ENCODE measurements at places on chromosomes 6 and 20.

GRCh38 chr20:63006540-63007359 is at the start of gene BHLHE23:
Gene BHLHE23 (minus strand): TSS chr20:63006964. CDS start chr20:63006774, 190 bp downstream.
- DNase-seq, result peak; percentile 86

- no peak for DNase-seq
These were observed 349.2 kb downstream of the MAFB start for GRCh38 chr20:40339661-40340449.

DNA sequence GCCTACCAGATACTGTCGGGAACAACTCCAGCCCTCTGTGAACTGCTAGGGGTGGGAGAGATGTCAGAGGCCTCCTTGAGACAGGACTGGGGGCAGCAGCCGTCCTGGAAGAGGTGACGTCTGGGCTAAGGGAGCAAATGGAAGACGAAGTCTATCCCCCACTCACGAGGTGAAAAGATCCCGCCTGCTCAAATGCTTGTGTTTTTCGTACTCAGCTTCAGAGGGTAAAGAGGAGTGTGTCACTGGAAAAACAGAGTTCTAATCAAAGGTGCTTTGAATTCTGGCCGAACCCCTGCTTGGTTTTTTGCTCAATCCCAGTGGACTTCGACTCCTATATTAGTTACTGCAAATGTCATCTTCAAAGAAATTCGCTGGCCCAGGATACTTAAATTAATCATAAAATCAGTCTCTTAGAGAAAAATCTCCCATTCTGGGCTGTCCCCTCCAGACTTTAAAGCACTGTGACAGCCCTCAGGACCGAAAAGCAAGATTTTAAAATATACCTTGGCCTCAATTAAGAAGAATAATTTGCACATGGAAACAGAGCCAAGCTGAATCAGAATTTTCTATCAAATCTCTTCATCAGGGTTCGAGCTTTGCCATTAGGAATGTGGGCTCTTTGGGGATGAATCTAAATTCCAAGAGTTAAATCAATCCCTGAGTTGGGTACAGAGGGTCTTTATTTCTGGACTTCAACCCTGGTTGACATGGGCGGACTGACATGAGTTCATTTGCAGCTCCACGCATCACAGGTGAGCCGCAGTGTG is 61.8 kb upstream of the AFDN start:
- no peak for DNase-seq

- DNase-seq, result no peak
These were observed 34.6 kb downstream of the FBXO5 start for GRCh38 chr6:152948150-152948768.

DNA sequence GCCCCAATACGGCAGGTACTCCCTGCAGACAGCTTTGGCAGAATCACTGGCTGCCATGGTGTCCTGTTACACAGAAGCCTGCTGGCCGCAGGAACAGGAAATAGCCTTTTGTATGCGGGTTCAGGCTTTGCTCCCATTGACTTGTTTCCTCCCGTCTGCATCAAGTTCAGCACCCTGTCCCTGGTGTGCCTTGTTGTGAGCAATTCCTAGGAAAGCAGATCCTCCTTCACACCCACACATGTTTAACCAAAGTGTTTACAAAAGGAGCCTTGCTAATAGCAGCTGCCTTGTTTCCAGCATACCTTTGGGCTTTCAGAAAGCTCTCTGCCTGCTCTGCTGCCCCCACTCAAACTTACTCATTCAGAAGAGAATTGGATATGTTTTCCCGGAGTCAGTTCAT is 127.2 kb upstream of the SUPT3H start:
- peak; percentile 79 for DNase-seq

GRCh38 chr6:139641376-139641775 is 266.9 kb upstream of the CITED2 start:
- DNase-seq, result no peak

DNA sequence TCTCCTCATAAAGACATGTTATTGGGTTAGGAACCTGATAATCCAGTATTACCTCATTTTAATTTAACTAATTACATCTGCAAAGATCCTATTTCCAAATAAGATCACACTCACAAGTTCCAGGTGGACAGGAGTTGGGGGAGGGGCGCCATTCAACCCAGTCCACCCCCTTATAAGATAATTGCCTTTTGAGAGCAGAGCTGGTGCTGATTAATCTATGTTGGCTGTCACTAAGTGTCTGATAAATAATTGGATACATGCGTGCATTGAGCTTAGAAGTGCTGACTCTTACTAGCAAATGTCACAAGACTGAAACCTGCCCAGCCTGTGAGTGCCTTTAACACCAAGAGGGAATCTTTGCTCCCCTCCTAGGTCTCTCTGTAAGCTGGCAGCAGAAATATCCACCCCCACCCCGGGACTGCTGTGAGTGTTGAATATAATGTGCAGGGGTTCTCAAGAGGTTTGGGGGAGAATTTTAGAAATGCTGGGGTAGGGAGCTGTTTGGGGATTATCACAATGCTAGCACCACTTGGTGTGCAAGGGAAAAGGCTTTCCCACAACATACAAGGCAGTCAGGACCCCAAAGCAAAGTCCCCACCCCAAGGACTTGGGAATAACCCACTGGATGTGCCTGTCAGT is 87.5 kb downstream of the ANKRD60 start:
- DNase-seq, result no peak

GRCh38 chr6:37717836-37718251 is 20.2 kb upstream of the MDGA1 start:
- DNase-seq, result no peak

DNA sequence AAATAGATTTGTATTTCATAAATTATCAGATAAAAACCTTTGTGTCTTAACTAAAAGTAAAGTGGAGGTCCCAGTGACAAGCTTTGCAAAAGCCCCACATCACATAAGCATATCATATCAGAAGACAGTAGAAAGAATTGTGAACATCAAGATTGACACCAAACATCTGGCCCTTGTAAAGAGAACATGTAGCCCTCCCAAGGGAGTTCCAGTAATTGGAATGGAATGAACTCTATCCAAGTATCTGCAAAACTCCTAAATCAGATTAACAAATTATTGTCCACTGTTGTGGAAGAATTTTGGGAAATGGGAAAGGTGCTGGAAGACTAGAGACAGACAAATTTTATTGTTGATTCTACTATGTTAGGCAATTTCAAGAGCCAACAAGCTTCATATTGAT is 268.8 kb downstream of the KCNQ5 start:
- DNase-seq, result no peak

- DNase-seq, result no peak
These were observed 25.9 kb downstream of the NOL4L start for GRCh38 chr20:32559205-32559752.

DNA sequence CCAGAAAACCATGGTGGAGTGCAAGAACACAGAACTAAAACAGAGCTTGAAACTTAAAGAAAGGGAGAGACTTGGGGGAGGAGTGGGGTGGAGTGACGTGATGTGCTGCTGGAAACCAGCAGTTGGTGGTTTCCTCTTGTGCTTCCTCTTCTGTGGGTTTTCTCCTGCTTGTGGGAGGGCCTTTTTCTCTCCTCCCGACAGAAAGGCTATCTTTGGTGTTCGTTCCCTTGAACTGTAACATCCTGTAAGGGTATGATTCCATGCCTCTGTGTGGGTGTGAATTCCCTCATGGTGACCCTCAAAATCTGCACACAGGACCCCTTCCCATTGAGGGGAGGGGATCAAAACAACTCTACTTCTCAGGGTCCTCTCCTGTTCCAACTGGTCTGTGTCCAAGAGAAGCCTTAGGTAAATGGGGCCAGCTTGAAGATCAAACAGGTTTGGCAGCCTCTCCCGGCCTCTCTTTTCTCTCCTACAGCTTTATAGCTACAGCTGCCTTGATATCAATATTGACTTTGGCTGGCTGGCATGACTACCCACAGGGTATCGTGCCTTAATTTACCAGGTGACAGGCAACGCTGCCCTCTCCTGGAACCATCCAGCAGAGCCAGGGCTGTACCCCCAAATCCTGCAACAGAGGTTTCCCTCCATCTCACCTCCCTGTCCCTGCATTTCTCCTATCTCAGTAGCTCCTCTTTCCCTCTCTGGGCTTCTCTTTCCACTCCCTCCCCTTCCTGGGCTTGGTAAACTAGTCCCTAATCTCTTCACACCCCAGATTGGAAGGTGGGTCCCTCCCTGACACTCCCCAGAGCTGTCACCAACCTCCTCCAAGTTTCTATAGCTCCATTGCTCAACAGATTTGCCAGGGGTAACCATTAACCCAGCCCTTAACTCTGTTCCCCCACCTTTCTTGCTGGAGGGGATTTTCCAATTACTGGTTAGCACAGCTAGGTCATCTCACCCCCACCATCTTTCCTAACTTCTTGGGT is 1.5 kb upstream of the MSH5 start:
- peak; percentile 38 for DNase-seq

DNA sequence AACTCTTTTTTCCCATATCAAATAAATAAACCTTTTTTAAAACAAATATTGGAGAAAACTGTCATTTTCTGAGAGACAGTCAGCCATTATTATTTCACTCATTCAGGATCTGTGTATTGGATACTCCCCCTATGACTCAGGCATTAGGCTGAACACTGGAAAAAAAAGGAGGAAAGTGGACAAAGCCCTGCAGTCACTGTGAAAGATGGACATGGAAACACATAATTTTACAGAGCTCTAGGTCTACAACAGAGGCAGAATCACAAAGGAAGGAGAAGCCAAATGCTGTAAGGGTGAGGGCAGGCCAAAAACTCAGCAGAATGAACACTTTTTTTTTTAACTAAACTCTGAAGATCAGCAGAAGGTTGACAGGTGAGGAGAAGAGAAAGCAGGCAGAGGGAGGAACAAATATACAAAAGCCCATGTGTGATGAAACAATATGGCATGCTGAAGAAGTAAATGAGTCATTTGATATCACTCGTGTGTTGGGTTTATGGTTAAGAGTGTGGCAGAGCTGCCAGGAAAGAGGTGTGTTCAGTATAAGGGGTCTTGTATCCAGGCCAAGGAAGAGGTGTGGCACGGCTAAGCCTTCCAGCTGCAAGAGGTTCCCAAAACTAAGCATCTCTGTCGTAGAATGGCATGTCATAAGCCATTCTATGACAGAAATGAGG is 39.1 kb downstream of the EPB41L2 start:
- no peak for DNase-seq

DNA sequence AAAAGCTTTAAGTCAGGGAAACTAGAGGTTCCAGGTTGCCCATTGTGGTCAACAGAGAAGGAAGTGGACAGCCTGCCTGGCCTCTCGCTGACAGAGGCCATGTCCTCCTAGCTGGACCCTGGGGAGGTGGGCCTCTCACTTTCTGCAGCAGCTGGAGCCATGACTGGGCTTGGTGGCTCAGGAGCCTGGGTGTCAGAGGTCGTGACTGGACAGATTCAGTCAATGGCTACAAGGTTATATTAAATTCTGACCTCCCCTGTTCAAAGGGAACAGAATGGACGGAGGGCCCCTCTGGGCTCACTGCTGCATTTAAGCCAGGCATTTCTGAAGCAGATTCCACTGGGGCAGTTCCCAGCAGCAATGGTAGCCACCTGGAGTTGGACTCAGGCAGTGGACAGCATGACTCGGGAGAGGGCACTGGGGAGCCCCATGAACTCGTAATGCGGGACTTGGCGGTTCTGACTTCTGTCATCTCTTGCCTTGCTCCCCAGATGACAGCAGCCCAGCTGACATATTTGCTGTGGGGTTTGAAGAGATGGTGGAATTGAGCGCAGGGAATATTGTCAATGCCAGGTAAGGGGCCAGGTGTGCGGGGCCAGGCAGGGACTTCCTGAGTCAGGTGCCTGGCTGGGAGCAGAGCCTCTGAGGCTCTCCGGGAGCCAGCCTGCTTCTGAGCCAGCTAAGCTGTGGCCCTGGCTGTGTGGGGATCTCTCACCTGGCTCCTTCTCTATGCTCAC is 86.7 kb downstream of the SYNJ2 start:
- DNase-seq, result no peak

GRCh38 chr20:1567392-1568162 is 10.1 kb upstream of the SIRPD start:
- no peak for DNase-seq

GRCh38 chr6:71199736-71200135 is 88.9 kb upstream of the OGFRL1 start:
- no peak for DNase-seq

GRCh38 chr6:35691027-35691824 is 2.5 kb upstream of the FKBP5 start:
- DNase-seq, result no peak

GRCh38 chr6:151372164-151372563 is 19.2 kb downstream of the ZBTB2 start:
- no peak for DNase-seq

- DNase-seq, result no peak
These were observed 11.0 kb upstream of the ARMH2 start for GRCh38 chr6:24809728-24810127.

GRCh38 chr6:90072935-90073464 is 178.7 kb downstream of the GJA10 start:
- DNase-seq, result no peak

GRCh38 chr20:45100563-45101245 is at the start of gene KCNS1:
Gene KCNS1 (minus strand): TSS chr20:45101127. CDS start chr20:45099236, 1,891 bp downstream.
- DNase-seq, result peak; percentile 81

GRCh38 chr20:2706688-2707352 is 14.2 kb downstream of the EBF4 start:
- DNase-seq, result no peak

DNA sequence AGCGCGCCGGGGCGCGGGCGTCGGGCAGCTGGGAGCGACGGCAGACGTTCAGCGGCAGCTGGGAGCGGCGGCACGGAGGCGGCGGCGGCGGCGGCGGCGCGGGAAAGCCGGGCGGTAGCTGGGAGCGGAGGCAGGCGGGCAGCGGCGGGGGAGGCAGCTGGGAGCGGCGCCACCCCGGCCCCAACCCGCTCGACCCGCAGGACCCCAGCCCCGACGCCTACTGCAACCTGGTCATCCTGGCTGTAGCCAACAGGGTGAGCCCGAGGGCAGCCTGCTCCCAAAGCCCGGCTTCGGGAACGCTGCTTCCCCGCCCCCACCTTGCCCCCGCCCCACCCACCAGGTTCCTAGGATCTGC is 8.9 kb downstream of the CCM2L start:
- DNase-seq, result peak; percentile 84

GRCh38 chr6:151772446-151772845 is 35.0 kb upstream of the ESR1 start:
- DNase-seq, result no peak

DNA sequence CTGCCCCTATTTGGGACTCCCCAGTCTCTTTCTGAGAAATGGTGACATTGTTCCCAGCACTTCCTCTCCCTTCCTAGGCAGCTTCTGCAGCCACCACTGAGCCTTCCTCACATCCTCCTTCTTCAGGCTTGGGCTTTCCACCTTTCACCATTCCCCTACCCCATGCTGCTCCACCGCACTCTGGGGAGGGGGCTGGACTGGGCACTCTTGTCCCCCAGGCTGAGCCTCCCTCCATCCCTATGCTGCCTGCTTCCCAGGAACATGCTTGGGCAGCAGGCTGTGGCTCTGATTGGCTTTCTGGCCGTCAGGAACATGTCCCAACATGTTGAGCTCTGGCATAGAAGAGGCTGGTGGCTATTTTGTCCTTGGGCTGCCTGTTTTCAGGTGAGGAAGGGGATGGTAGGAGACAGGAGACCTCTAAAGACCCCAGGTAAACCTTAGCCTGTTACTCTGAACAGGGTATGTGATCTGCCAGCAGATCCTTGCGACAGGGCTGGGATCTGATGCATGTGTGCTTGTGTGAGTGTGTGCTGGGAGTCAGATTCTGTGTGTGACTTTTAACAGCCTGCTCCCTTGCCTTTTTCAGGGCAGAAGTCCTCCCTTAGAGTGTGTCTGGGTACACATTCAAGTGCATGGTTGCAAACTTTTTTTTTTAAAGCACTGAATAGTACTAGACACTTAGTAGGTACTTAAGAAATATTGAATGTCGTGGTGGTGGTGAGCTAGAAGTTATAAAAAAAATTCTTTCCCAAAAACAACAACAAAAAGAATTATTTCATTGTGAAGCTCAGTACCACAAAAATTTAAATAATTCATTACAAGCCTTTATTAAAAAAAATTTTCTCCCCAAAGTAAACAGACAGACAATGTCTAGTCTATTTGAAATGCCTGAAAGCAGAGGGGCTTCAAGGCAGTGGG is 2.1 kb upstream of the CDKN1A start:
- peak; percentile 77 for DNase-seq
